Left kidney (tissue), 8 donors: ENCODE measurements at places on chromosomes 13 and 19. TPM values are rescaled to one million over a fixed set of nuclear protein-coding genes. Genes with fewer than 3 reads are reported as not detected.

GRCh38 chr13:41764558-41764957 lies 196.4 kb downstream of the VWA8 start:
- DNase-seq = no peak

- no peak for DNase-seq
These were observed 34.8 kb downstream of the DGKH start for GRCh38 chr13:42083138-42083770.

GRCh38 chr19:19655051-19655594 lies 8.4 kb downstream of the ATP13A1 start:
- no peak for DNase-seq

DNA sequence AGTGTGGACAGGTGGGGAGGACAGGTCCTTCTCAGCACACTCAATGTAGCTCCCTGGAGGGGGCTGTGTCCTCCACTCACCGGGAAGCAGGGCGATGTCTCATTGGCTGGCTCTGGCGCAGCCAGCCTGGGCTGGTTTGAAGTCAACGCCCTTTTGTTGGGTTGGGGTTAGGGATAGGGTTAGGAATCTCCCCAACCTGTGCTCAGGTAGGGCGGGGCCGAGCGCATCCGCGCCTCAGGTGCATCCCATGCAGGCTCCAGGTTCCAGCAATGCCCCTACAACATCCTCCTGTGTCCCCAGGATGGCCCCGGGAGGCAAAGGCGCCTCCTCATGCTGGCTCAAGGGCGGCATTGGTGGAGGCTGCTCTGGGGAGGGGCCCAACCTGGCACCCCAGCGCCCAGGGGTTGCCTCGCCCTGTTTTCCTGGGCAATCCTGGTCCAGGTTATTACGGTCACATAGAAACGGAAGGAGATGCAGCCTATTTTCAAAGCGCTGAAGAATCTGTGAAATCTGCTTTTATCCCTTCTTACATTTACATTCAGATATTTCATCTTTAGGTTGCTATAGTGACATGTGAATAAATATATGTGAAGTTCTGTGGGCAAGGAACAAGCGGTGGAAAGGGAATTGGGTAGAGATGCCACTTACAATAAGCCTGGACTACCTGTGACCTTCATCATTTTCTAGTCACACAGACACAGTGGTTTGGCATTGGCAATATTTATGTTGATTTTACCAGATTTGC lies 74.3 kb downstream of the TM9SF2 start:
- DNase-seq = no peak

The CPAMD8 gene
- 43.5 TPM for polyA plus RNA-seq

The AP1M2 gene
- 35.5 TPM for polyA plus RNA-seq

DNA sequence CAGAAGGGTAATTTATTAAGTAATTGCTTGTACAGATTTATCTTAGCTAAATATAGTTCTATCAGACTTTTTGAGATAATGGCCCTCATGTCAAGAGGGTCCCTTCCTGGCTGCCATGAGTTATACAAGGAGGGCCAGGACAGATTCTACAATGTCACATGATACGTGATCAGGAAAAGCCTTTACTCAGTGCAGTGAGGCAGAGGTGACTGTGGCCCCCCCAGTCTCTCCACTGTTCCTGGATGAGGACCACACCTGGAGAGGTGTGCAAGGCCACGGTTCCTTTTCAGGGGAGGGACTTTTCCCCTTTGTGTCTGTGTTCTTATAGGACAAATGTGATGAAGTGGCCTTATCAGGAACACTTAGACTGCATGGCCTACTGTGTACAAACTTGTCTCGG lies 54.3 kb upstream of the LRCH1 start:
- no peak for DNase-seq

GRCh38 chr19:32171719-32172151 lies 173.7 kb upstream of the ZNF507 start:
- peak; percentile 37 for DNase-seq

The SYNGR4 gene
- not detected for polyA plus RNA-seq

- DNase-seq = no peak
These were observed 28.0 kb downstream of the CYP4F2 start for GRCh38 chr19:15869873-15870272.

DNA sequence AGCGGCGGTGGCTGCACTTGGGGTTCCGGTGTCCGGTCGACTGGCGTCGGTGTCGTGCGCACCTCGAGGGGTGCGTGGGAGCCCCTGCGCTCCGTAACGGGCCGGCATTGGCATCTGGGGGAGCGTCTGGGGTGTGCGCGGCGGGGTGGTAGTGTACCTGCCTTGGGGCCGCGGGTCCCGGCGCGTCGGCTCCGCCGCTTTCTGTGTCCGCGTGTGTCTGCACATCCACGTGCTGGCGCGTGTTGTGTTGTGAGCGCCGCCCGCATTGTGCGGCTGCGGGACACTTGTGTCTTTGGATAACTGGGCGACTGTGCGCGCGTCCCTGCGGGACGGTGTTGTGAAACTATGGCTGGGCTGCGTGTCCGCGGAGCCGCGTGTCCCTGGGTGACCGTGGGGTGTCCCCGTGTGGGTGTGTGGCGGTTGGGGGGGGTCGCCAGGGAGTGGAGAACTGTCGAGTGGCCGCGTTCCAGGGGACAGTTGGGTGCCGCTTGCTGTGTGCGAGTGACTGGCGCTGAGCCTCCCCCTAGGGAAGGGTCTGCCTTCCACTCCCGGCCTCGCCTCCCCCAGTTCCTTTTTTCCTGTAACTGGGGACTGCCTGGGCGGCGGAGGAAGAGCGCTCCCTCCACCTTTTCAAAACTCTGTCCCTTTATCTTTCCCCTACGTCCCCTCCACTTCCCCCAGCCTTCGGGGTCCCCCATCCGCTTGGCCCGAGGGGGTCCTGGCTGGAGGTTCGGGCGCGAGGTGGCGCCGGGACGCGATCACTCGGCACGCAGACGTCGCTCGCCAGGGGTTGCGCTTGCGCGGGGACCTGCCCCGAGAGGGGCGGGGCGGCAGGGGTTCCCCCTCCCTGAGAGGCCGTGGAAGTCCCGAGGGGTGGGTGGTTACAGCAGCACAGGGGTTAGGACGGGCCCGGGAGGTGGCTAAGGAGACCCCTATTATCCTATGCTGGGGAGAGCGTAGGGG lies 5.7 kb upstream of the NFIC start:
- no peak for DNase-seq

- DNase-seq = no peak
These were observed 23.5 kb downstream of the CARM1 start for GRCh38 chr19:10894911-10895213.

- DNase-seq = no peak
These were observed 9.5 kb upstream of the ZNF541 start for GRCh38 chr19:47582320-47582909.
